ENCODE measurements at places on chromosomes 3 and 15.

GRCh38 chr3:178551916-178552321, 15.7 kb downstream of the KCNMB2 start:
- no peak for DNase-seq

GRCh38 chr3:193010191-193010590, 92.5 kb upstream of the MB21D2 start:
- DNase-seq, result no peak

DNA sequence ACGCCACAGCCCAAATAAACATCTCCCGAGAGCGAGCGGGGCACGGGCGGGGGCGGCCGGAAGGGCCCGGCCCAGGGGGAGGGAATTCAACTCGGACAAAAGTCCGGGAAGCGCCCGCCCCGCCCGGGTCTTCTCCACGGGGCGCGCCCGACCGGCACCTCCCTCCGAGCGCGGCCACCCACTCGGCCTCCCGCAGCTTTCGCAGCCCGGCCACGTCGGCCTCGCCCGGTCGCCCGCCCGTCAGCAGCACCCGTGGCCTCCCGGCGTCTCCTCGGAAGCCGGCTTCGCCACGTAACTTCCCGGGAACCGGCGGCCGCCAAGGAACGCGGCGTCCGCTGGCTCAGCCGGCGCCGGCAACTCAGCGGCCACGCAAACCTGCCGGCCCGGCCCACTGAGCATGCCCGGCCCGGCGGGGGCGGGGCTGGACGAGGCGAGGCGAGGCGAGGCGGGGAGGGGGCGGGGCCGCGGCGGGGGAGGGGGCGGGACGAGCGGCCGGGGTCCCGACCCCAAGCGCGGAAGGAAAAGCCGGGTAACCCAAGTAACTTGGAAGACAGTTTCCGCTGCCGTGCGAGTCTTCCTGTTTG, at the start of gene TJP1:
TSS of gene TJP1 (minus strand) at position 369 of the 584 bp plus-strand sequence. CDS start 440 bp downstream, outside the sequence.
- peak; percentile 71 for DNase-seq

DNA sequence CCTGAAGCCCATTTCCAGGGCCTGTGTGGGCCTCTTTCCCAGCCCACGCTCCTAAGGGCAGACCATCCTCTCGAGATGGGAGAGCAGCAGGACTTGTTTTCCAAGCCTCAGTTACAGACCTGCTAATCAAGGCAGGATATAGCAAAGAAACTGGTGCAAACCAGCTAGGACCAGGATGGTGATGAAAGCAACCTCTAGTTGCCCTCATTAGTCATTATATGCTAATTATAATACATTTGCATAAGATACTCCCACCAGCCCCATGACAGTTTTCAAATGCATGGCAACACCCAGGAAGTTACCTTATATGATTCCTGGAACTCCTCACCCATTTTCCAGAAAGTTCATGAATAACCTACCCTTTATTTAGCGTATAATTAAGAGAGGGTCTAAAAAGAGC, 34.4 kb upstream of the TRH start:
- no peak for DNase-seq

DNA sequence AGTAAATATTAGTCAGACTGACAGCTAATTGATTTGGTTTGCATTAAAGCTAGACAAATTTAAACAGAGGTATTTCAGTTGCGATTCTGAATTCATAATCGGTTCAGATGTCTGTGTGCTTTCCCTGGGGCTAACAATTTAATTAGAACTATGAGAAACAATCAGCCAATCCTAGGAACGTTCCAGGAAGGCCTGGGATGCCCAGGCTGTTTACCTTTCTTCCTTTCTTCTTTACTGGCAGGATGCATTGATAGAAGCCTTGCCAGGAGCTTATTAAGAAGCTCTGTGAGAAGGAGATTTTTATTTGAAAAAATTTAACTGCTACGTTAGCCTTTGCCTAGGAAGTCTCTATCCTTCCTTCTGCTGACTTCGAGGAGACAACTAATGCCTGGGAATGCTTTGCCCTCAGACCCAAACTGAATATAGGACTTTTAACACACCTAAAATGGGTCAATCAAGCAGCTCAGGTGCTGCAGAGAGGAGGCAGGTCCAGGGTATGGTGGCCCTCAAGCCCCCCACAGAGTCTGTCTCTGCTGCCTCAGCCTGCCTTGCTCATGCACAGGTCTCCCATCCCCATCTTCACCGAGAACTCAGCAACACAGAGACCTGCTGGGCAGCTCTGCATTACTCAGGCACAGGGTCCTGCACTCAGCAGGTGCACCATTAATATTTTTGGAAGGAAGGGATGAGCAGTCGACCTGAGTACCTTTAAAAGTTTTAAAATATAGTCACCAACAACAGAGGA, 48.5 kb downstream of the PCSK6 start:
- no peak for DNase-seq

DNA sequence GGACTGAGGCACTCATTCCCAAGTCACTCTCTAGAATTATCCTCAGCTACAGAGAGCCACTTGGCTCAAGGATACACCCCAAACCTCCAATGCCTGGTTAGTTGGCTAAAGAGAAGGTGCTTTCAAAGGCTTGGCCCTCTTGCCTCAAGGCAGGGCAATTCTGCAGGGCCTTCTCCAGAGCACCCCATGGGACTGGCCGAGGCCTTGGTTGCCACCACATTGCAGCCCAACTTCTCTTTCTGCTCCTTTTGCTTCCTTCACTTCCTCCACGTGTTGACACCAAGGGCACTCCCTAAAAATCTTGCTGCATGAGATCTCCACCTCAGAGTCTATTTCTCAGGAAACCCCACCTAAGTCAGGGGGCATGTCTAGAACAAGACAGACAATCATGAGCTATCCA, 36.7 kb downstream of the MEGF11 start:
- DNase-seq, result no peak

- DNase-seq, result no peak
Measured at GRCh38 chr3:117454254-117454653, 744.7 kb downstream of the TUSC7 start.

GRCh38 chr3:128282380-128283196, 129.3 kb downstream of the EEFSEC start:
- no peak for DNase-seq

DNA sequence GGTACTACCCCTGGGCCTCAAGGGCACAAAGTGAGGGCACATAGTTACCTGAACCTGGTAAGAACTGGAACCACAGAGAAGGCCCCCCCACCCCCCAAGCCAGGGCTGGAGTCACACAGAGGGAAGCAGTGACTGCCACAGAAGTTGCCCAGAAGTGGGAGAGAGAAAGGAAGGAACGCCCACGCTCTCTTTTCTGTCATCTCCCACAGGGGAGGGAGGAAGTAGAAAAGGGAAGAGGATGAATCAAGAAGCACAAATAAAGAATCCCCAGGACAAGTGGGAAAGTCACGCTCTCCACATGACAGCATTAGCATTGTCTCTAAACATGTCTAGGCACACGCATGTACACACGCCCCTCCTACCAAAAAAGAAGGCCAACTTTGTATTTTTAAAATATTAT, 114.7 kb upstream of the FRMD4B start:
- no peak for DNase-seq

- no peak for DNase-seq
Measured at GRCh38 chr3:6785726-6786125, 75.2 kb upstream of the GRM7 start.

DNA sequence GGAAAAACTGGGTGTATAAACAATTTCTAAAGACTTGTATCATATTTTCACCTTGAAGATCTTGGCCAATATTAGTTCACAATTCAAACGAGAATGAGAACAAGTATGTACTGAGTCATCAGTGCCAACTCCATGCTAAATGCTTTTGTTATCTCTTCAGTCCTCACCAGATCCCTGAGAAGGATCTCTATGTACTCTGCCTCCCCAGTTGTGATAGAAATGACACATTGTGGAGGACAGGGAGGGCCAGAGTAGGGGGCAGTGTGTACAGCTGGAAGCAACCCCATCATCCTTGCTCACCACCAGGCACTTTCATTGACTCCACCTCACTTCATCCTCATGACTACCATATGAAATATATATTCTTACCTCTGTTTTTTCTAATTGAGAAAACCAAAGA, 353.7 kb upstream of the SOX2 start:
- no peak for DNase-seq

- DNase-seq, result no peak
Measured at GRCh38 chr3:38247366-38248035, 18.1 kb upstream of the SLC22A13 start.

GRCh38 chr3:89925976-89926375, 818.6 kb downstream of the EPHA3 start:
- DNase-seq, result no peak

DNA sequence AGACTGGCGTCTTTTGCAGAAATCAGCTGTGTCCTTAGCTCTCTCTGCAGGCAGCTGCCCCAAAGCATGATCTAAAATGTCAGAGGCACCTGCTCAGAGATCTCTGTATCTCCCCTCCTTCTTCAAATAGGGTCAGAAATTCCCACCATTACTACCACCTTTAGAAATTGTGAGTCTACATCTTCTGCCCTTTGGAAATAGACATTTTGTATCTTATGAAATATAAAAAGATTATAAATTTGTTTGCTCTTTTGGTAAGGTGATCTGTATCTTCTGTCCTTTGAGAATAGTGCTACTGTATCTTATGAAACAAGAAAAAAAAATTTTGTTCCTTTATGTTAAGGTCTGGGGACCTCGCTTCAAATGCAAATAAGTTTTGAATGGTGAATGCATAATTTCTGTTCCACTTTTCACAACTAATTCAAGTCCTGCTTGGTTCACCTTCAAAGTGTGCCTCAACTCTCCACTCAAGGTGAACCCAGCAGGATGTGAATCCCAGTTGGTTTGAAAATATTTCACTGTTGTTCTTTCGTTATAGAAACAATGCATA, 28.3 kb upstream of the GPD1L start:
- no peak for DNase-seq

DNA sequence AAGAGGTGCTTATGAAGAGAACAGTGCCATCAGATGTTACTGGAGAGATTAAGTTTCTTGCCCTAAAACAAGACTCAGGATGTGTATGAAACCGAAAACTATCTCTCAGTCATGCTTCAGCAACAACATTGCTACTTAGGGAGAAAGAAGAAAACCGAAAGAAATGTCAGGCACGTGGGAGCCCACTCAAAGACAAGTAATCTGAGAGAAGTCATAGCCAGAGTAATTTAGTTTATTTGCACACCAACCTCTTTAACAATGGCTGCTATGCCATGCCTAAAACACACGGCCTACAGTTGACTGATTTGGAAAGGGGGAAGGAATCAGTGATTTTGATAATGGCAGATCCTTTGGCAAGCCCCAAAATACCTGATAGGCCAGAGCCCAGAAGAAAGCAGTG, 162.9 kb downstream of the TIGIT start:
- no peak for DNase-seq

- no peak for DNase-seq
Measured at GRCh38 chr3:81484520-81484919, 276.9 kb downstream of the GBE1 start.

GRCh38 chr15:92014281-92015030, 160.9 kb downstream of the SLCO3A1 start:
- no peak for DNase-seq

DNA sequence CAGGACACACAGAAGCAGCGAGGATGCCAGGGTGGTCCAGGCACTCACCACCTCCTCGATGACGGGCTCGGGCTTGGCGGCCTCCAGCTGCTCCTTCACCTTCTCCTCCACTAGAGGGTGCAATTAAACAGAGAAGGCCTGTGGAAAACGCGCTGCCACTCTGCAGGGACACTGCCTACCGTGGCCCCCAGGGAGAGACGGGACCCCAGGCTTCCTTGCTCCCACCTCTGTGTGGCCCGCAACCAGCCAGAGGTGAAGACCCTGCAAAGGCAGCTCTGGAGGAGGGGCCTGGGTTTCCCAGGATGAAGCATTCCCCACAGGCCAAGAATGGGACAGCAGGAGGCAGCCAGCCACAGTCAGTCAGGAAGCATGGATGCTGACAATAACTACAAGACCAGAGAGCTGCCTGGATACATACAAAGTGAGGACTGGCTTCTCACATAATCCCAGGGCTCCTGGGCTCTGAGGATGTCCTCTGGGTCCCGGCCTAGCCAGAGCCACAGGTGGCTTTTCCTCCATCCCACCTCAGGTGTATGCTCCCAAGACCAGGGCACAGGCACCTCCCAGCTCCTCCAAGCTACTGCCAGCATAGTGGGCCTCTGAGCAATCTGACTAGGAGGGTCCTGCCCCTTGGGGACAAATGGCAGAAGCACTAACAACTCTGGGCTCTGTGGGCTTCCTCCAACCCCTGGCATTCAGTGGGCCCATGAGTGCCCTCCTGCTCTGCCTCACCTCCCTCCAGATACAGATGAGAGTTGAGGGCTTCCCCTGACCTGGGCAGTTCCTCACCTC, 46.2 kb downstream of the PTH1R start:
- DNase-seq, result no peak

DNA sequence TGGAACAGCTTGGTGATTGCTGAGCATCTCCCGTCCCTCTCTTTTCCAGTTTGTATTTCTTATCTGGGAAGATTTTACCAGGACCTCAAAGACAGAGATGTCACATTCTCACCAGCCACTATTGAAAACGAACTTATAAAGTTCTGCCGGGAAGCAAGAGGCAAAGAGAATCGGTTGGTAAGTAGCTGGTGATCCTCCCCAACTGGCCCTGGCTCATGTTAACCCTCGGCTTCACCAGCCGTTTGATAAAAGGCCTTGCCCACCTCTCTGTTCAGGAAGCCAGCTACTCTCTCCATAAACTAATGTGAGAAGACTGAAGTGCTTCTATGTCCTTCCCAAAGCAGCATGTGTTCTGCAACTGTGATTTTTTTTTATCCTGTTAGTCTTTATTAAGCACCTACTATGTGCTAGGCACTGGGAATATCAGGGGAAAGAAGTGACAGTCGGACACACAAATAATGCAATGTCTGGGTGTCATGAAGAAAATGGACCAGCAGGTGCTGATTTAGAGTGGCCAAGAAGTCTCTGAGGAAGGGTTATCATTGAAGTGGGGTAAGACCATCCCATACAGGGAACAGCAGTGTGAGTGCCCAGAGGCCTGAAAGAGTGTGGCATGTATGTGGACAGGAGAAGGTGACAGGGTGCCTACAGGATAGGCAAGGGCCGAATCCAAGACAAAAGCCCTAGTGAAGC, 1.2 kb downstream of the MANF start:
- DNase-seq, result no peak

DNA sequence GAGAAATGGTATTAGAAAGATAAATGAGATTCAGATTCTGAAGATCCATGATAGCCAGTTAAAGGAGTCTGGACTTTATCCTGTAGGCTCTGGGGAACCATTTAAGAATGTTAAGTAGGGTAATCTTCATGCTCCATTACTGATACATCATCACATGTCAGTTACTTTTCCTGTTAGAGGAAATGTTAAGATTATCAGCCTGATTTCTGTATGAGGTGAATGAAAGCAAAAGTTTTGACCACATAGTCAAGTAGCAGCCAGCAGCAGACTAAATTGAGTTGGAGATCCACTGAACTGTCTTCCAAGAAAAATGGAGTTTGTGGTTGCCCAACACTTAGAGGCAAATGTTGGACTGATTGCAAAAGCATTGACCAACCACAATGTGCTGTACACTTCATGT, 4.7 kb upstream of the COPB2 start:
- DNase-seq, result no peak

GRCh38 chr15:98292442-98293240, 332.1 kb downstream of the ARRDC4 start:
- no peak for DNase-seq

- DNase-seq, result no peak
Measured at GRCh38 chr15:92510163-92510882, 116.6 kb downstream of the ST8SIA2 start.

- DNase-seq, result no peak
Measured at GRCh38 chr3:72214066-72214951, 429.4 kb upstream of the PROK2 start.

- no peak for DNase-seq
Measured at GRCh38 chr3:23496165-23496564, 293.0 kb downstream of the UBE2E2 start.

- no peak for DNase-seq
Measured at GRCh38 chr3:147915057-147915456, 505.9 kb downstream of the ZIC1 start.
